ENCODE measurements at places on chromosomes 16 and 17.

- peaks cover 2% of the 10 kb centered on the region for H3K36me3 ChIP-seq
- H3K27ac ChIP-seq, result no peak overlapping the region
- H3K27me3 ChIP-seq, result peaks cover 4% of the 10 kb centered on the region
- no peak for DNase-seq
- no peak overlapping the region for H3K4me3 ChIP-seq
These were observed 55.3 kb downstream of the SOCS3 start for GRCh38 chr17:78304549-78305037.

- H3K4me3 ChIP-seq, result no peak overlapping the region
- H3K36me3 ChIP-seq, result peaks cover 19% of the 10 kb centered on the region
- peaks cover 40% of the 10 kb centered on the region for H3K4me1 ChIP-seq
These were observed 4.8 kb downstream of the RABEP1 start for GRCh38 chr17:5286846-5287245.

GRCh38 chr17:73323409-73324159 is 11.8 kb upstream of the CDC42EP4 start:
- no peak for DNase-seq
- H3K36me3 ChIP-seq, result no peaks in the 10 kb centered on the region
- H3K27ac ChIP-seq, result no peak overlapping the region
- H3K4me1 ChIP-seq, result no peaks in the 10 kb centered on the region
- H3K4me3 ChIP-seq, result no peak overlapping the region

DNA sequence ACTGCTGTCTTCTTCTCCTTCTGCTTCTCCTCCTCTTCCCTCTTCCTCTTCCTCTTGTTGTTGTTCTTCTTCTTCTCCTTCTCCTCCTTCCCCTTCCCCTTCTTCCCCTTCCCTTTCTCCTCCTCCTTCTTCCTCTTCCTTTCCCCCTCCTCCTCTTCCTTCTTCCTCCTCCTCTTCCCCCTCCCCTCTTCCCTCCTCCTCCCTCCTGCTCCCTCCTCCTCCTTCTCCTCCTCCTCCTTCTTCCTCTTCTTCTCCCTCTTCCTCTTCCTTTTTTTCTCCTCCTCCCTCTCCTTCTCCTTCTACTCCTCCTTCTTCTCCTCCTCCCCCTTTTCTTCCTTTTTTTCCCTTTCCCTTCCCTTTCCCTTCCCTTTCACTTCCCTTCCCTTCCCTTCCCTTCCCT is 245.0 kb upstream of the IRX5 start:
- H3K36me3 ChIP-seq, result no peaks in the 10 kb centered on the region
- H3K27me3 ChIP-seq, result no peaks in the 10 kb centered on the region
- DNase-seq, result no peak
- no peak overlapping the region for H3K27ac ChIP-seq

DNA sequence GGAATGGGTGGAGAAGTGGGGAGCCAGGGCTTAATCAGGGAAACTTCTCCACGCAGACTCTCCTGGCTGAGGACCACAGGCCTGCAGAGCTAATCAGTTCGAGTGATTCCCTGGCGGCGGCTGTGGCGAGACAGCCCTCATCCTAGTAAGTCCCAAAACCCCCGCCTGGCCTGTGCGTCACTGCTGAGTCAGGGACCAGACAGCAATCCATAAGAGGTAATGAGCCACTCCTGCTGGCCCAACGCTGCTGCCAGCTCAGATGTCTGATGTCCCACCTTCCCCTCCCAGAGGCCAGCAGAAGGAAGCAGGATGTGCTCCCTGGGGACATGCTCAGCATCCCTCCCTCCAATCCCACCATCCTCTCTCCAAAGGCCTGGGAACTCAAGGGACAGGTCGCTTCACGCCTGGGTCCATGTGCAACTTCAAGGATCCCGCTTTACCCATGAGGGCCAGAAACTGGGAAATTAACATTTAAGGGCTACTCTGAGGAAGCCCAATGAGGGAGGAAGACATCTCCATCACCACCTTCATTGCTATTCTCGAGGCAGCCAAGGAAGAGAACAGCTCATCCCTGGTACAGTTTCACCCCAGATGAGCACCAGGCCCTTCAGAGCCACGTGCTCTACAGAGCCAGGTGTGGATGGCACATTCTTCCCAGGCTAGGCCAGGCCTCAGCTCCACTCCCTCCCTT is 7.9 kb downstream of the ACLY start:
- peaks cover 37% of the 10 kb centered on the region for H3K36me3 ChIP-seq
- peaks cover 21% of the 10 kb centered on the region for H3K4me1 ChIP-seq

- no peak for DNase-seq
- peak overlapping the region; percentile 13 for H3K27ac ChIP-seq
- peaks cover 7% of the 10 kb centered on the region for H3K27me3 ChIP-seq
These were observed 13.1 kb downstream of the ABCA9 start for GRCh38 chr17:69047368-69048263.

DNA sequence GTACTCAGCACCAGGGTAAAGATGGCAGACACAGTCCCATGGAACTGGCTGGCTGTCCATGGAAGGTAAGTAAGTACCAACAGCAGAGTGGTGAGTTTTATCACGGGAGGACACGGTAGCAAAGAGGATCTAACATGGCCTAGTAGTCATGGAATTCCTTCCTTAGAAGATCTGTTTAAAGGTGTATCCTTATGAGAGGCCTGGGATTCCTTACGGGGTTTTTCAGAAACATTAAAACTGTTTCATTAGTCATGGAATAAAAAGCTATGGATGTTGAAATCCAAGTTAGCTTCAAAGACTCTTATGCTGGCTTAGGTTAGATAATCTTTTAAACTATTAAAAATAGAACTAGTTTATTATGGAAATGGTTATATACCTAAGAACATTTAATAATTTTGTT is 7.4 kb downstream of the FTO start:
- H3K36me3 ChIP-seq, result peaks cover 9% of the 10 kb centered on the region
- DNase-seq, result no peak
- H3K4me1 ChIP-seq, result peaks cover 6% of the 10 kb centered on the region
- H3K27me3 ChIP-seq, result no peaks in the 10 kb centered on the region
- H3K4me3 ChIP-seq, result no peak overlapping the region

- peaks cover 49% of the 10 kb centered on the region for H3K4me1 ChIP-seq
- H3K36me3 ChIP-seq, result peaks cover 4% of the 10 kb centered on the region
- H3K27ac ChIP-seq, result peak overlapping the region; percentile 98
- no peaks in the 10 kb centered on the region for H3K27me3 ChIP-seq
These were observed 935 bp downstream of the USP32 start for GRCh38 chr17:60390925-60391470.

DNA sequence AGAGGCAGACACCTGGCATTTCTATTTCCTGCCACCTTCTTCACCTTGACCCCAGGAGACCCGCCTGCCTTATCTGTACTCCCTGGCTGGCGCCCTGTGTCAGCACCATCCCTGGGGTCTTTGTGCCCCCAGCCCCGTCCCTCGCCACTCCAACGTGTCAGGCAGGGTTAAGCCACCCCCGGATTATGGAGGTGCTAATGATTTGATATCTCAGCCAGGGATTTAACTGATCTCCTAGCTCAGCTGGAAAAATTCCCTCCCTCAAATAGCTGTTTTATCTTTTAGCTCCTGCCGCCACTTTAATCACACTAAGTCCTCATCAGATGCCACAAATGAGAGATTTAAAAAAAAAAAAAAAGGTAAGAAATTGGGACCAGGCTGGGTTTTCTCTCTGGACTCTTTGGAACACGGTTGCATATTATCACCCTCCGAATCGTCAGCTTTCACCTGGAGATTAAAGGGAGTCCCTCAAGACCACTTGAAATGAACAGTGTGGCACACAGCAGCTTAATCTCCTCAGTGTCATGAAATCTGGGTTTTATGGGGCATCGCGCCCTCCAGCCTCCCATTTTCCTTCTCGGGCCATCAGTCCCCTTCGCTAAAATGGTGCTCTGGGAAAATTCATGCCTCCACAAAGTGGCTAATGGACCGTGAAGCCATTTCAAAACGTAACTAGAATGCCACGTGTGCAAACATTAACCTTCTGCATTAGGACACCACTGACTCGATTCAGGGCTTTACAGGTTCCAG is 26.2 kb upstream of the WFDC1 start:
- no peaks in the 10 kb centered on the region for H3K4me1 ChIP-seq
- H3K4me3 ChIP-seq, result no peak overlapping the region
- H3K27ac ChIP-seq, result no peak overlapping the region

GRCh38 chr16:908526-909155 is 62.1 kb downstream of the LMF1 start:
- H3K4me1 ChIP-seq, result no peaks in the 10 kb centered on the region
- no peak overlapping the region for H3K4me3 ChIP-seq
- H3K27me3 ChIP-seq, result no peaks in the 10 kb centered on the region
- H3K27ac ChIP-seq, result no peak overlapping the region
- H3K36me3 ChIP-seq, result peaks cover 15% of the 10 kb centered on the region

GRCh38 chr16:50889276-50889675 is 147.4 kb downstream of the CYLD start:
- H3K36me3 ChIP-seq, result no peaks in the 10 kb centered on the region
- H3K4me3 ChIP-seq, result no peak overlapping the region
- no peaks in the 10 kb centered on the region for H3K4me1 ChIP-seq
- H3K27ac ChIP-seq, result no peak overlapping the region
- H3K27me3 ChIP-seq, result peaks cover 2% of the 10 kb centered on the region

DNA sequence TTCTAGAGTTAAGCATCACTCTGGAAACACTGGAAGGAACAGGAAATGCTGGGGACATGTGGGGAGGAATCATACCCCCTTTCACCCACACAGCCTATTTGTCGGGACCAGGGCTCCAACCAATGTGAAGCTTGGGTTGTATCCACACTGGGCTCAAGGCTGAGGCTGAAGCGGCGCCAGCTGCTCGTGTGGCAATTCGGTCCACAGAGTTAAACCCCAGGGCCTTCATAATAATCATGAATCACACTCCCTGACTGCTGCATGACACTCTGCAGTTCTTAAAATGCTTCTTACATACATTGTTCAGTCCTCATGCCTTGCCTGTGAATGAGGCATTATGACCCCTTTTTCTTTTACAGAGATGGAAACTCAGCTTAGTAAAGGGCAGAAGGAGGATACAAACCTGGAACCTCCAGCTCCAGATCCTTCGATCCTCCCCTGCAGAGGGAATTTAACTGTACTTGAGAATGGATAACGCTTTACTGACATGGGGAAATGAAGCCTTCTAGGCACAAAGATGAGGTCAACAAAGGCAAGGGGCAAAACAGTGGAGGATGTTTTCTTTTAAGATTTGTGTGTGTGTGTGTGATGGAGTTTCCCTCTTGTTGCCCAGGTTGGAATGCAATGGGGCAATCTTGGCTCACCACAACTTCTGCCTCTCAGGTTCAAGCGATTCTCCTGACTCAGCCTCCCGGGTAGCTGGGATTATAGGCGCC is 72.7 kb downstream of the SOX9 start:
- no peak overlapping the region for H3K4me3 ChIP-seq
- no peaks in the 10 kb centered on the region for H3K36me3 ChIP-seq
- H3K4me1 ChIP-seq, result no peaks in the 10 kb centered on the region
- no peaks in the 10 kb centered on the region for H3K27me3 ChIP-seq

- H3K27ac ChIP-seq, result peak overlapping the region; percentile 46
- H3K4me1 ChIP-seq, result peaks cover 59% of the 10 kb centered on the region
- peaks cover 38% of the 10 kb centered on the region for H3K36me3 ChIP-seq
These were observed 147.9 kb upstream of the CHMP6 start for GRCh38 chr17:80843741-80844156.

- H3K4me1 ChIP-seq, result no peaks in the 10 kb centered on the region
- H3K27me3 ChIP-seq, result peaks cover 6% of the 10 kb centered on the region
- H3K4me3 ChIP-seq, result no peak within 1 kb of the TSS
- DNase-seq, result no peak
- H3K36me3 ChIP-seq, result no peaks in the 10 kb centered on the region
These were observed at the start of gene CARD14 for GRCh38 chr17:80169784-80170500. Gene CARD14 (plus strand): TSS chr17:80170030. CDS start chr17:80181439, 11,409 bp downstream.

- no peak overlapping the region for H3K27ac ChIP-seq
- no peak overlapping the region for H3K4me3 ChIP-seq
- peaks cover 10% of the 10 kb centered on the region for H3K4me1 ChIP-seq
- H3K27me3 ChIP-seq, result no peaks in the 10 kb centered on the region
- H3K36me3 ChIP-seq, result peaks cover 12% of the 10 kb centered on the region
- DNase-seq, result no peak
These were observed 42.5 kb downstream of the TMEM11 start for GRCh38 chr17:21171309-21171922.

DNA sequence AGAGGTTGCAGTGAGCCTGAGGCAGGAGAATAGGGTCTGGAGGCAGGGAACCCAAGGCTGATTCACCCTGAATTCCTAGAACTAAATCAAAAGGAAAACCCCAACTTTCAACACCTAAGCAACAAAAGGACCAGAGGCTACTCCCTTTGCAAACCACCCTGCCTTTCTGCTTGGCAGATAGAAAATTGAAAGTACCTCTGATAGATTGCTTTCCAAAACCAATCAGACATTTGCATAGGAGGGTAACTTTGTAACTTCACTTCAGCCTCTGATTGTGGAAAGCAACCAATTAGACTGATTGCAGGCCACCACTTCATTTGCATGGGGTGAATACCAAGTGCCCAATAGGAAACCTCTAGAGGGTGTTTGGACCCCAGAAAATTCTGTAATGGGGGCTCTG is 10.9 kb upstream of the TMEM98 start:
- no peak overlapping the region for H3K27ac ChIP-seq
- no peak for DNase-seq
- peaks cover 2% of the 10 kb centered on the region for H3K27me3 ChIP-seq
- H3K36me3 ChIP-seq, result no peaks in the 10 kb centered on the region

DNA sequence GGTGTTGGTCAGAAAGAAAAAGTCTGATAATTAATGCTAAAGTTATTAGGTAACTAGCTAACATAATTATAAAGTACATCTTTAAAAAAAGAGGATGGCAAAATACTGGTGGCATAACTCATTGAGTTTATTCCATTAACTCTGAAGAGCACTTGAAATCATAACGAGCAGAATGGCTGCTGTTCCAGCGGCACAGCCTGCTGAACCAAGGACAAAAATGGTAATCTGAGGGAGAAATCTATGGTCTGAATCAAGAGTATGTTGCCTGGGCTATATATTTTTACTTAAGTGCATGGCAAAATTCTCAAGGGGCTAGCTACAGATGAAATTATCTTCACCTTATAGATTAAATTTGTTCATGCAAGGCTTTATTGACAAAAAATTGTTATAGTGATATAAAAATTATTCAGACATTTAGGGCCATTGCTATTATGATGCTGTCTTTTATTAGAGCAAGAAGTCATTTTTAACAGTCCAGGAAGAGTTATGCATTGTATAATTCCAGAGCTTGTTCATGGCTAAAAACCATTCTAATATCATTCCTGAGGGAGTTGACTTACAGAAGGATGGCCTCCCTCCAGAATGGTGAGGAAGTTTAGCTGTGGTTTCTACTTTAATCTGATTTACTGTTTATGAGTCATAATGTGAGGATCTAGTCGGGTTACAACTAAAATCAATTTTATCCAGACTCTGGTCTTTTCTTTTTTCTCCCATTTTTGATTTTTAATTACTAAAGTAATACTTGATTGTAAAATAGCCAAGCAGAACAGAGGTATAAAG is 41.4 kb upstream of the ANKFN1 start:
- DNase-seq, result no peak
- no peaks in the 10 kb centered on the region for H3K4me1 ChIP-seq
- no peak overlapping the region for H3K27ac ChIP-seq
